ENCODE measurements at places on chromosomes 7 and 10. TPM values are rescaled to one million over a fixed set of nuclear protein-coding genes. Genes with fewer than 3 reads are reported as not detected.

- no peak for DNase-seq
Measured at GRCh38 chr7:127858915-127859189, 172.4 kb downstream of the LRRC4 start.

DNA sequence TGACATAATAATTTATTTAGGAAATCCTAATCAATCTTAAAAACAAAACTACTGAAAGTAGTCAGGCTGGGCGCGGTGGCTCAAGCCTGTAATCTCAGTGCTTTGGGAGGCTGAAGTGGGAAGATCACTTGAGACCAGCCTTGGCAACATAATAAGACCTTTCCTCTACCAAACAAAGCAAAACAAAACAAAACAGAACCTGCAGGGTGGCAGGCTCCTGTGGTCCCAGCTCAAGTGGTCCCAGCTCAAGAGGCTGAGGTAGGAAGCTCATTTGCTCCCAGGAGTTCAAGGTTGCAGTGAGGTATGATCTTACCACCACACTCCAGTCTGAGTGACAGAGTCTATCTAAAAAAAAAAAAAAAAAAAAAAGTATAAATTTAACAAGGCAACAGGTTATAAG, 748.0 kb downstream of the CNTNAP2 start:
- no peak for DNase-seq

DNA sequence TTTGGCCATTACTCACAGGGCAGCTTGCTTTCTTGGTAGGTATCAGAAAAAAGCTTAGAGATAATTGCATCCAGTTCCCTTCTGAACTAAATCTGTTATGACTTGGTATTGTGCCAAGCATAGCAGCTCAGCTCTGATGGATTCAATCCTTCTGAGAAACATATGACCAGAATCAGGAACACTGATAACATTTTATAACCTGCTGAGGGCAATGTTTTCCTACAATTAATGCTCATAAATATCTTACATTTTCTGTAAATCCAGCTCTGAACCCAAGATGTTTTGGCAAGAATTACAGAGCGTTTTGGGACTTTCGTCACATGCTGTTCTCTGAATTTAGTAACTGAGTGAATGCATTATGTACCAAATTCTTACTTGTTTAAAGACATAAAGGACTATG, 167.8 kb downstream of the KIF20B start:
- no peak for DNase-seq

- DNase-seq, result no peak
Measured at GRCh38 chr10:103574097-103575061, 80.9 kb downstream of the NEURL1 start.

GRCh38 chr7:31408140-31408729, 67.7 kb upstream of the NEUROD6 start:
- no peak for DNase-seq

DNA sequence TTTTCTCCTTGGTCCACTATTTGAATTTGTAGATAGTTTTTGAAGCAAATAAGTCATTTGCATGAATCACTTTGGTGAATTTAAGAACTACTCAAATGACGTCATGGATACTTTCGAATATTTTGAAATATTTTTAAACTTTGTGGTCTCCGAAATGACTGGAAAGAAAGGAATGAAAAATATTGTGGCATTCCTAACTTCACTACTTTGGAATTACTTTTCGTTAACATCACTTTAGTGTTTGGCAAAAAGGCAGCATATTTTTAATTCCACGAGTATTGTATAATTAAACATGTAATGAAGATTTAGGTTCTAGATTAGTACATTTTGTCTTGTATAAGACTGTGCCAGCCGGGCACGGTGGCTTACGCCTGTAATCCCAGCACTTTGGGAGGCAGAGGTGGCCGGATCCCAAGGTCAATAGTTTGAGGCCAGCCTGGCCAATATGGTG, 35.3 kb upstream of the ZRANB1 start:
- no peak for DNase-seq

DNA sequence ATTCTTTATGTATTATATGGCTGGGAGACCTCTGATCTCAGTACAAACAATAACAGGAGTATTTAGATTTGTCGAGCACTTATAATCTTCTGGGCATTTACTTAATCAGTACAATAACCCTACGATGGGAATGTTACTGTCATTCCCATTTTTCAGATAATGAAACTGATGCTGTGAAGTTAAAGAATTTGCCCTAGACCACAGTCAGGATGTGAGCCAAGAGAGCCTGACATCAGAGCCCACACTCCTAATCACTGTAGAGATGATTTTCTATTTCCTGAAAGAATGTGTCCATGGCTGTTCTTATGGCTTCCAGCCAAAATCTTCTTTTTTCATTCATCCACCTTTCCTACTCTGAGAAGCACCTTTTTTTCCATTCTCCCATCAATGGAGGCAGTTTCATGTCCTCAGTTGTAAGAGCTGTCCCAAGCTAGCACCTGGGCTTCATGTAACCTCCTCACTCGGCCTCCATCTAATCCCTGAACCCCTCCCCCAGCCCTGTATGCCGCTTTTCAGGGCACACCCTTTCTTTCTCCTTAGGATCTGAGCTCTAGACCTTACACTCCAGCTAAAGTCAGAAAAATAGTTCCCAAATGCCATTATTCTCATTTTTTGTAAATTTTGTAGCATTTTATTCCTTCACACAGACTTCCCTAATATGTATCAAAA, 12.2 kb upstream of the CAV1 start:
- DNase-seq, result no peak

DNA sequence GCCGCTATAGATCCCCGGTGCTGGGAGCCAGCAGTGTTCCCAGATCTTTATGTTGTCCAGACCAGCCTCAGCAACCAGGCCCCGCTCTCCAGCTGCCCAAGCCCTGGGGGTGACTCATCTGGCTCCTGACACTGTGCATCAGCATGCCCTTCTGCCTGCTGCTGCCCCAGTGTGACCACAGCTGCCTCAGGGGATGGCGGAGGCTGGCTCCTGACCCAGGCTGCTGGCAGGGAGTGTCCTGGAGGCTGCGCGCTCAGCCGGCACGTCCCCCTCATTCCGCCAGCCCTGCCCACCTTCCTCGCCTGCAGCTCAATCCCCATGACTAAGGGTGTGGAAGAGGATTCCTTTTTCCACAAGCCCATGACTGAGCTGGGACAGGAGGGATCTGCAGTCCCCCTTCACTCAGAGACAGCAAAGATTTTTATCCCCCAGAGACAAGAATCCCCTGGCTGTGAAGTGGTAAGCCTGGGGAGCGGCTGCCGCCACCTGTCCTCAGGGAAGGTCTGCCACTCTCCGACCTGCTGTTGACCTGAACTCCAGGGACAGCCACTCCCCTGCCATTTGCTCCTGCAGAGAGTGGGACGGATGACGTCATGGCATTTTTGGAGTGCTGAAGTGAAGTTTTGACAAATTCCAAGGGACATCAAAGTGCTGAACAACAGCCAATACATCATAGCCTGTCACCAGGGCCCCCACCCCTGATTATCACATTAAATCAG, 182.8 kb upstream of the BMPER start:
- DNase-seq, result peak; percentile 90

DNA sequence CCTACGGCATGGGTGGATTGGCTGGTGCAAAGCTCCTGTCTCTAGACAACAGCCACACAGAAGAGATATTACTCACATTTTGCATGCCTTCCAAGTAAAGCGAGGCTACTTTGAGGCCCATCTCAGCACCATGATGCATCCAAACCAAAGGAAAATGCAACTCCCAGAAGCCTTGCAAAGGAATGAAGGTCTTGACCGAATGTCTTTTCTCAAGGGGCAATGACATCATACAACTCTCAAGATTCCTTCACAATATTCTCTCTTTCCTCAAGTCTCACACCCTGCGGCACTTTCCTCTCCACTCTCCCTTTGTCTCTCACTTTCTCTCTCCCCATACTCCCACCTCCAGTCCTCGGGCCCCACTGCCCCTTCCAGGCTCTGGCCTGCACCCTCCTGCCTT, 44.8 kb upstream of the CPXM2 start:
- DNase-seq, result no peak

DNA sequence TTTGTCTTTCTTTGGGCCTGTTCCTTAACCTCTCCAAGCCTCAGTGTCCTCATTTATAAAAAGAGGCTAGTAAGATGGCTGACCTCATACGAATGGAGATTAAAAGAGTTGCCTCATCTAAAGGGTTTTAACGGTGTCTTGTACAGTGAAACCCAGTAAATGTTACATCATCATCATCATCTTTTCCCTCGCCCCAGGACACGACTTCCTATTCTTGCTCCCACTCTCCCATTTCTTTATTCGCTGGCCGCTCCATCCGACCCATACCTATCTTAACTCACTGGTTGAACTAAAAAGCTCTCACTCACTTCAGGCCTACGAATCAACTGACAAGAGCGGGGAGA, 554 bp downstream of the FRA10AC1 start:
- peak; percentile 50 for DNase-seq

GRCh38 chr7:5657901-5658300, 123.6 kb downstream of the RNF216 start:
- no peak for DNase-seq

- DNase-seq, result no peak
Measured at GRCh38 chr10:80407812-80408241, 524 bp upstream of the PRXL2A start.

Gene CFTR
- not detected for total RNA-seq

Gene UTF1
- total RNA-seq, result not detected

Gene ANKRD1
- total RNA-seq, result 321 TPM

All from dermis microvascular lymphatic vessel endothelial cell (primary cell).